Naive thymus-derived CD4-positive, alpha-beta T cell (primary cell): ENCODE measurements at places on chromosomes 5 and 9. TPM values are rescaled to one million over a fixed set of nuclear protein-coding genes. Genes with fewer than 3 reads are reported as not detected.

Gene NR5A1
- total RNA-seq = not detected

Gene FOXD4L4
- total RNA-seq = 0.15 and 0.29 TPM in 2 replicates

Gene CRHBP
- total RNA-seq = 3.2 TPM

Gene CATSPER3
- 0.69 TPM for total RNA-seq

Gene SAXO1
- total RNA-seq = 0.27 TPM

Gene INSYN2B
- not detected for total RNA-seq

Gene DND1
- total RNA-seq = 5.0 TPM

Gene HK3
- 118 TPM for total RNA-seq

Gene FBXW2
- total RNA-seq = 77.5 TPM

Gene RECK
- 6.9 and 7.4 TPM in 2 replicates for total RNA-seq

Gene GARIN3
- total RNA-seq = not detected

Gene GZMA
- total RNA-seq = 10.9 TPM

Gene FAM200C
- not detected for total RNA-seq

Gene ACOT12
- total RNA-seq = 0.46 TPM

Gene ZNF354C
- total RNA-seq = 3.8 and 4.6 TPM in 2 replicates

Gene ZNF879
- 4.2 TPM in 2 replicates for total RNA-seq

Gene SPINK7
- total RNA-seq = not detected

Gene PCDHGB7
- 0.16 TPM for total RNA-seq

Gene IFT74
- 10.3 TPM for total RNA-seq

Gene SCGB3A1
- not detected for total RNA-seq

Gene PCDHGB4
- not detected for total RNA-seq

Gene RAPGEF6
- 50.9 and 57.7 TPM in 2 replicates for total RNA-seq

Gene RPL37
- total RNA-seq = 2,808 TPM

Gene OMD
- not detected for total RNA-seq

Gene RASEF
- total RNA-seq = not detected

Gene SEC24A
- total RNA-seq = 13.6 TPM

Gene PTPN3
- not detected for total RNA-seq

Gene CYLC2
- not detected for total RNA-seq

Gene PDCD1LG2
- 0.16 TPM for total RNA-seq

Gene LRRC14B
- not detected in 2 replicates for total RNA-seq

Gene CCDC171
- total RNA-seq = 2.8 TPM

Gene LHX3
- not detected for total RNA-seq

Gene TUSC1
- not detected for total RNA-seq

Gene GALNT12
- 12.5 TPM for total RNA-seq

Gene BAAT
- not detected for total RNA-seq

Gene GPR150
- 1.5 TPM for total RNA-seq

Gene GHR
- total RNA-seq = not detected

Gene KIAA0825
- total RNA-seq = 1.2 TPM

Gene TLX3
- total RNA-seq = not detected

Gene CA9
- not detected for total RNA-seq

Gene GPR151
- total RNA-seq = not detected

Gene CXXC5
- total RNA-seq = 21.4 TPM

Gene CNTNAP3B
- total RNA-seq = not detected in 2 replicates

Gene GRM6
- not detected in 2 replicates for total RNA-seq

Gene ST8SIA4
- 21.9 TPM for total RNA-seq

Gene PCYOX1L
- total RNA-seq = 30.3 and 30.8 TPM in 2 replicates
